ENCODE measurements at places on chromosomes 1 and 21.

DNA sequence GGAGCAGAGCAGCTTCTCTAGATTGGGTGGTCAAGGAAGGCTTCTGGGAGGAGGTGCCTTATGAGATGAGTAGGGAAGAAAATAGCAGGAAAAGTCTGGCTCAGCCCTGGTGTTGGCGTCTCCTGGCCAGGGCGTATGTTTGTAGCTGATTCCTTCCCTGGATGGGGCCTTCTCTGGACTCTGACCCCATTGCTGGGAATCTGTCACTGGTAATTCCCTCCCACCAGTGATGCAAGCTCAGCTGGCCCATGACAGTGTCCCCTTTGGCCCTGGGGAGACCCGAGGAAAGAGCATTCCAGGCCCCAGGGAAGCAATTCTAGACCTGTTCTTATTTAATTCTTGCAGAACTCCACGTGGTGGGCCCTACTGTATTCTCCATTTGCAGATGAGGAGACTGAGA, 20.7 kb downstream of the IGSF21 start:
- DNase-seq = no peak

GRCh38 chr1:13965770-13966398, 265.9 kb downstream of the PRDM2 start:
- peak; percentile 26 for DNase-seq

GRCh38 chr1:116256286-116256649, 116.8 kb upstream of the ATP1A1 start:
- no peak for DNase-seq

DNA sequence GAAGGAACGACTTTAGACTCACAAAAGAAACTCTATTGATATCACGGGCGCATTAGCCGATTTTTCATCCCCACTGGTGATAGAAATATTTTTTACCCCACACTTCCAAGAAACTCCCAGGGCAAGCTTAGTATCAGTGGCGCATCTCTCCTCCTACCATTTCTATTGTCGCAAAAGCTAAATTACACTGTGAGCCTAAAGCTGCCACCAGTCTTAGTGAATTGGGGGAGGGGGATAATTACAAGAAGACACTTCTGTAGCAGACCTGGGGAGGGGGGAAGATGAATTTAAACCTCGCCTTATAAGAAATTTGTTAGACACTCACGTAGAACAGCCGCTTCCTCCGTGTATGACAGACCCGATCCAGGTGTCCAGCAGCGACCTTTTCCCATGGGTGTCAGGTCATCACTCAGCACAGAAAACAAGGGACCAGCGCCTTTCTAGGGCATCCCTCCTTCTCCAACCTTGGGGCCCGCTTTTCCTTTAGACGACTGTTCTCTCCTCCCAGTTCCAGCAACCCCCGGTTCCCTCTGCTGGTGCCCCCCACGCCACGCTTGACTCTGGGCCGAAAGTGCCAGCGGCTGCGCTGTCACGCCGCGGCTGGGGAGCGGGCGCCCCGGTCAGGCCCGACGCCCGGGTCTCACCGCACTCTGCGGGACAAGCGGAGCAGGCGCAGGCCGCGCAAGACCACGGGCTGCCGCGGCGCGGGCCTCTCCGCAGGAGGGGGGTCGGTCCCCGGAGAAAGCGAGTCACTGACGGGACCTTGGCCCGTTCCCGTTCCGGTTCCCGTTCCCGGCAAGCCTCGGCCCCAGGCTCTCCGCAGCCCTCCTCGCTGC, 821 bp downstream of the PHC2 start:
- DNase-seq = no peak

GRCh38 chr1:3459051-3459908, 4.8 kb downstream of the ARHGEF16 start:
- no peak for DNase-seq

DNA sequence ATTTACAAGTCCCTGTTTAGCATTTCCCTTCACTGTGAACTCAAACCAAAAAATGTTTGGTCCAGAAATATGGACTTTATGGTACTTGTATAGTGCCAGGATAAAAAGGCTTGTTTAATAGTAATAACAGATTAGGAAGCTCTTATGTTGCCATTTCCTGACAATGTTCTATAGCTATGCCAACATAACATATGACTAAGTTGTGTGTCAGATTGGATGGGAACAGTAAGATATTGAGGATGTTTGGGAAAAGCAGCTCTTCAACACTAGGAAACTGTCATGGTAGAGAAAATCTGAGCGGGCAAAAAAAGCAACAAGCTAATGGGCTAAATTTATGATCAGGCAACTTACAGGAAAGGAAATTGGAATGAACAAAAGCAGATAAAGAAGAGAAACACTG, 287.1 kb upstream of the ADGRL4 start:
- DNase-seq = no peak

DNA sequence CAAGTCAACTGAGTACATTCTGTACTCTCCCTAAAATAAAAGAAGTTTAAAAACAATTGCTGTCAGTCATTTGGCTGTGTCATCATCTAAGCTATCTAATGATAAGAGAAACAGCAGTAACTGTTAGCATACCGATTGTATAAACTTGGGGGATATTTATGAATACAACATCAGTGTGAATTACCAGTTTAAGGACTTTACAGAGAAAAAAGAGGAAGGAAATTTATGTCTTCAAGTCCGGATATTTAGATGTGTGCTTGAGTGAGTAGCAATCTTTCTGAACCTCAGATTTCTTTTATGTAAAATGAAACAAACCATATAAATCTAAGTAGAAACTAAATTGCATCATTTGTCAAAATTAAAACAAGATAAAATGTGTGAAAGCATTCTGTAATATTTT, 1557.0 kb downstream of the MRPL39 start:
- DNase-seq = peak; percentile 40

- peak; percentile 46 for DNase-seq
Observed at GRCh38 chr1:2049718-2050431, at the start of gene PRKCZ. PRKCZ (plus strand) TSS chr1:2050411; CDS start chr1:2050631, 220 bp downstream.

GRCh38 chr1:15948595-15949452, 27.1 kb downstream of the ZBTB17 start:
- DNase-seq = peak; percentile 84

GRCh38 chr1:234520908-234521817, 42.2 kb upstream of the TARBP1 start:
- no peak for DNase-seq

GRCh38 chr1:161066694-161067093, 3.0 kb downstream of the ARHGAP30 start:
- DNase-seq = no peak

GRCh38 chr21:36656138-36656537, 42.8 kb upstream of the SIM2 start:
- DNase-seq = peak; percentile 37

DNA sequence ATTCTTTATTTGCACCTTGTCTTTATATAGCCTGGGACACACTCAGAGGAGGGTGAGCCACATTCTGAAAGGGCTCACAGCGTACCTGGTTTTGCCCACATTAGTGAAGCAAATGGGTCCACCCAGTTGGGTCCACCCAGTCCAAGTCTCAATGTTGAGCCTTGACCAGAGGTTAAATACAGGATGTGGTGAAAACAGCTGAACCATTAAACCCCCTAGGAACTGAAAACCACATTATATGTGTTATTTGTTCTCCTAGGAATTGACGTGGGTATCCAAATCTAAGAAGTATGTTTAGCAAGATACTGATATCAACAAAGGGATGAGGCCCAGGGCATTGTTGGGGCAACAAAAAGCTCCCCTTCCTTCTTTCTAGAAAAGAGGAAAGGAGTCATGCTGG, 83.8 kb downstream of the SETD4 start:
- no peak for DNase-seq

DNA sequence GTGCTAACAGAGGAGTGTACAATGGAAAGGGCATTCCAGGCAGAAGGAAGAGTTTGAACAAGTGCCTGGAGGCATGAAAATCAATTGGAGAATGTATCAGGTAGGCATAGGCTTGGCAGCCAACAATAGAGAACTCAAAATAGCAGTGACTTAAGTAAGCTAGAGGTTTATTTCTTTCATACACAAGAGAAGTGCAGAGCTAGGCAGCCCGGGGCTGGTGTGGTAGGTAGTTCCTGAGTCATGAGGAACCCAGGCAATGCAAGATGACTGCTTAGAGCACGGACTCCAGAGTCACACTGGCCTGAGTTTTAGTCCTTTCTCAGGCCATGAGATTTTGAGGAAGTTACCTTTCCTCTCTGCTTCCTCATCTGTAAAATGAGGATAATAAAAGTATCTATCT, 74.8 kb upstream of the LRRN2 start:
- no peak for DNase-seq

DNA sequence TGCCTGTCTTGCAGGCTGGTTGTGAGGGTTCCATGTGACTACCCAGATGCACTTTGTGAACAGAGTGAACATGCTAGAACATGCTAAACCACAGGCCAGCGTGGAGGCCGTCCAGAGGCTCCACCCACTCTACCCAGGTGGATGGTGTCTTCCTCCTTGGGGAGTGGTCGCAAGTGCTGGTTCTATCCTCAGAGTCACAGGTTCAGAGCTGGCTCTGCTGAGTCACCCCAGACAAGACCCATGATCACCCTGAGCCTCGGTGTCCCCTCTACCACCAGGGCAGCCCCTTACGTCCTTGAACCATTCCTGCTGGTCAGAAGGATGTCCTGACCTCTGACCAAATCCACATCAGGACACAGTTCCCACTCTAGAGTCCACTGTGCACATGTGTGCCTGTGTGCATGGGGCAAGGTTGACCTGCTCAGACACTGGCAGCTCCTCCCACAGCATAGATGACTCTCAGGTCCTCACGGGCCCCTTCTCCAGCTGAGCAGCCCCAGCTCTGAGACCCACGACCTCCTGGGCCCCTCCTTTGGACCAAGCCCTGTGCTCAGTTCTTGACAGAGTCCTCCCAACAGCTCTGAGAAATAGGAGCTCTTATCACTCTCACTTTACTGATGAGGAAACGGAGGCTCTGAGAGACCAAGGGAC, 391.8 kb downstream of the MATN1 start:
- DNase-seq = no peak

- no peak for DNase-seq
Observed at GRCh38 chr1:228978484-228979324, 243.4 kb downstream of the RHOU start.

DNA sequence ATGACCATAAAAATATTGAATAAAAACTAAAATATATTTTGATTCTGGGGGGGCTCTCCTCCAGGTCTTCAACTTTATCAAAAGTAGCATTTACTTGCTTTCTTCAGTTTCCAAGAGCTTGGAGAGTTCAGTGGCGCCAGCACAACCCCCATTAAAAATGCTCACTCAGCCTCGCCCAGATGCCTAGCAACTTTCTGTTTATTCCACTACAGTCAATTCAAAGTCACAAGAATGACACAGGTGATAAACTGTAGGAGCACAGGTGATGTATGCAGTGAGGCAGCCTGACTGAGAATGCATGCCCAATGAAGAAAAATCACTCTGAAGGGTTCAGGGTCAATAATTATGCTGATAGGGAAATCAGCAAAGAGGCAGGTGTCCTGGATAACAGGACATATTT, 159.4 kb upstream of the ATP1B1 start:
- no peak for DNase-seq

GRCh38 chr1:38270849-38271633, 224.4 kb upstream of the POU3F1 start:
- DNase-seq = no peak

GRCh38 chr1:9490605-9491339, 48.5 kb upstream of the SLC25A33 start:
- peak; percentile 84 for DNase-seq

GRCh38 chr1:150102986-150103385, 35.4 kb downstream of the VPS45 start:
- no peak for DNase-seq

DNA sequence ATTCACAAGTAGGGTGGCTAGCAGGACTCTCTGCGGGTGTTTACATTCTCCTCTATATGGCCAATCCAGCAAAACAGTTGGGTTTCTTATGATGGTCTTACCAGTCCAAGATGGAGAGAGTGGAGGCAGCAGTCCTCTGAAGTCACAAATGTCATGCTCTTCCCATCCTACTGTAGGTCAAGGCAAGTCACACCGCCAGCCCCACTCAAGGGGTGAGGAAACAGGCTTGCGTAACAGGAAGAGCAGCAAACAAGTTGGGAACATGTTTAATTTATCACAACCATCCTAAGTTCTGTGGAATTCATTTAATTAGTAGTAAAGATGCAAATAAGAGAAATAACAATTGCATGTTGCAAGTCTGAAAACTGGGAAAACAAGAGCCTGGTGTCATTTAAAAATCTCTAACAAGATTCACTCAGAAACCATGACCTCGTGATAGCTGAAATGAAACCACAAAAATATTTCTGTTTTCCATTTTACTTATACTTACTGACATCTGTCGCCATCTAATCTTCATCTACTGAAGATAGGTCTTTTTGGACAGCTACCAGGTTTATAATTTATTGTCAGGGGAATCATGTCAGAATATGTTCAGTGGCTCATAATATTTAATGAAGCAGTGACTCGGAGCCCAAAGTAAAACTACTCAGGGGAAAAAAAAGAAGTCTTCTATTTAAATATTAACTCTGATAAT, 349.1 kb upstream of the FMN2 start:
- DNase-seq = peak; percentile 21

DNA sequence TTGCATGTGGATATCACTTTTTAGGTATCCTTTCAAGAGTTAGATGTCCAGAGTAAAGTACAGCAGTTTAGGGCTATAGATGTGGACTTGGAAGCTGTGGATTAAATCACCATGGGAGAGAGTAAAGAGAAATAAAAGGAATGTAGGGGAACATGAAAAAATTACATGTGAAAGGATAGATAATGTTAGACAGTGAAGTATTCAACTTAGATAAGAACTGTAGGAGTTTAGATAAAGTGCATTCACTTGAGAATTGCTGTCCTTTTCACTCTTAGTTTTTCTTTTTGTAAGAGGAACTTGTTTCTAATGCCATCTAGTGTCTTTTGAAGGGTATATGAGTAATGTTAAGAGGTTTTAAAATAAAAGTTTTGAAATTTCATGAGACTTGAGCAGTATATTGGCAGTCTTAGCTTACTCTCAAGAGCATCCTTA, 40.1 kb downstream of the MAST2 start:
- DNase-seq = peak; percentile 64

GRCh38 chr1:154747380-154747739, 122.7 kb downstream of the KCNN3 start:
- DNase-seq = no peak

GRCh38 chr1:48710318-48710717, 66.4 kb downstream of the BEND5 start:
- DNase-seq = no peak

DNA sequence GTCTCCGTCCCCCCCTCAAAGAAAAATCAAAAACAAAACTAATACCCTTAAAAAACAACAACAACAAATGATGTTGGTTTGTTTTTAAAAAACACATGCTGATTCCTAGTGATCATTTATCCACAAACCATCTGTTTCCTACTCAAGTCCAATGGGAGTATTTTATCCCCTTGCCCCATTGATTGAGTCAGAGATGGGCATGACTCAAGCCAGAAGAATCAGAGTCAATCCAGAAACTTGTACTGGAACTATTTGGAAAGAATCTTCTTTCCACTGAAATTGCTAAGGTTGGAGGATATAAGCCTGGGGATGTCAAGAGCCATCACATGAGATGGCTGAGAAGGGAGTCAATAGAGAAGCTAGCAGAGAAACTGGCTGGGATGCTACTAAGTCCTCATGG, 176.4 kb downstream of the MIS18A start:
- DNase-seq = no peak

All from suppressor macrophage treated with lipopolysaccharide for 1 hour (primary cell).